ENCODE measurements at places on chromosomes 11 and 22. TPM values are rescaled to one million over a fixed set of nuclear protein-coding genes. Genes with fewer than 3 reads are reported as not detected.

GRCh38 chr11:18299721-18300120 is 22.2 kb downstream of the HPS5 start:
- H3K4me3 ChIP-seq = no peak overlapping the region
- DNase-seq = no peak
- H3K36me3 ChIP-seq = peaks cover 12% of the 10 kb centered on the region

GRCh38 chr11:126482586-126483108 is 127.2 kb downstream of the ST3GAL4 start:
- H3K27ac ChIP-seq = no peak overlapping the region
- DNase-seq = no peak
- no peaks in the 10 kb centered on the region for H3K36me3 ChIP-seq
- no peak overlapping the region for H3K4me3 ChIP-seq

KDM4E gene
- total RNA-seq = not detected

GRCh38 chr11:112237451-112237850 is 11.2 kb downstream of the PTS start:
- DNase-seq = no peak
- H3K4me1 ChIP-seq = no peaks in the 10 kb centered on the region
- no peak overlapping the region for H3K4me3 ChIP-seq
- no peak overlapping the region for H3K27ac ChIP-seq
- no peaks in the 10 kb centered on the region for H3K27me3 ChIP-seq
- peaks cover 30% of the 10 kb centered on the region for H3K36me3 ChIP-seq

Measured in progenitor cell of endocrine pancreas (in vitro differentiated cells).